ENCODE measurements at places on chromosomes 6 and 20.

GRCh38 chr6:33661106-33661838 lies 40.1 kb downstream of the ITPR3 start:
- DNase-seq: no peak

DNA sequence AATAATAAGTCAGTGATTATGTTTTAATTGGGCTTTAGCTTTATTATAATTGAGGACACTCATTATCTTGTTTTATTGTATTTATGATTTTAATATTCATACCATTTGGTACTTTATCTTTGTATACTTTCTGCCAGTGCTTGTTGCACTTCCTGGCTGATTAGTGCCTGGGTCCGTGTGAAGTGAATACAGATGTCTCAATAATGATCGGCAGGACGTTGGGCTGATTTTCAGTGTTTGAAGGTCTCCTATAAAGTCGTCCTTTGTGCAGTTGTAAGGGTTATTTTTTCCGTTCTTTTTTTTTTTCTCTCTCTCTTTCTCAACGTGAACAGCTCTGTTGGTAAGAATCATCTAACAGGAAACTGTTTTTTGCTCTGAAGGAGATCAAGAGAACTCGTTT lies 450.0 kb upstream of the POU3F2 start:
- DNase-seq: no peak

GRCh38 chr6:133773776-133774175 lies 115.1 kb upstream of the TCF21 start:
- no peak for DNase-seq

DNA sequence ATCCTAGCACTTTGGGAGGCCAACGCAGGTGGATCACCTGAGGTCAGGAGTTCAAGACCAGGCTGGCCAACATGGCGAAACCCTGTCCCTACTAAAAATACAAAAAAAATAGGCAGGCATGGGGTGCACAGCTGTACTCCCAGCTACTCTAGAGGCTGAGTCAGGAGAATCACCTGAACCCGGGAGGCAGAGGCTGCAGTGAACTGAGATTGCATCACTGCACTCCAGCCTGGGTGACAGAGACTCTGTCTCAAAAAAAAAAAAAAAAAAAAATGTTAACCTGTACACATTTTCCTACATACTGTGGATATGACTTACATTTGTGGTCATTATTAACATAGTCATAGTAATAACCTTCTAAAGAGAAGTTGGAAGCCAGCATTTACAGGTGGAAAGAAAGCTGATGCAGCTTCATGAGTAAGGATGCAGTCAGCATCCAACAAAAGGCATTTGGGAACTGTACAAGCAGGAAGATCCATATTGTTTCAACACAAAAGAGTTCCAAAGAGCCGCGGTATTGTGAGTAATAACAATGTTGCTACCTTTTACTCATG lies 186.2 kb downstream of the GPX5 start:
- no peak for DNase-seq

DNA sequence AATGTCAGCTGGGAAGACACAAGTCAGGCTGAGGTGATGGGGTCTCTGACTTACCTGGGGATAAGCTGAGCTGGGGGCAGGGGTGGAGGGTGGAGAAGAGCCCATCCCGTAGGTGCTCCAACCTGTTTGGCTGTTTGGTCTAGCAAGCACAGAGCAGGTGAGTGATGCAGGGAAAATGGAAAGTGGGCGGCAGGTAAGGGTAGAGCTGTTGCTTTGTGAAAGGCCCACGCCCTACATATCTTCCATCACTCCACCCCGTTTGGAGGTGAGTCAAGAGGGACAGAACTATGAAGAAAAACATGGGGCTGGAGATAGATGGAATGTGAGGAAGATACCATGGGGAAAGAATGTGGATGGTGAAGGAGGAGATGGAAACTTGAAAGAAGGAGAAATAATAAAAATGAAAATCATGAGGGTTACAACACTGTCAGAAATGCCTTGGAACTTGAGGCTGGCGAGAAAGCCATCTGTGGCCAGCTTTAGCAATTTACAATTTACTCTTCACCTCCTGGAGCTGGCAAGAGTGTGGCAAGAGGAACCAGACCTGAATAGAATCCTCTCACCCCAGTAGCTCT lies 1.3 kb downstream of the LY6G6C start:
- no peak for DNase-seq

GRCh38 chr6:129134535-129134934 lies 251.6 kb downstream of the LAMA2 start:
- DNase-seq: no peak
